Endothelial cell of umbilical vein (primary cell): ENCODE measurements at places on chromosomes 11 and 22. TPM values are rescaled to one million over a fixed set of nuclear protein-coding genes. Genes with fewer than 3 reads are reported as not detected.

- no peaks in the 10 kb centered on the region for H3K27me3 ChIP-seq
- DNase-seq: no peak
- no peak overlapping the region for H3K27ac ChIP-seq
Observed at GRCh38 chr11:78217650-78218541, 29.2 kb downstream of the USP35 start.

Gene SLN
- polyA plus RNA-seq: 0.25 TPM in 1 of 2 replicates, not detected in the other

- H3K4me3 ChIP-seq: no peak overlapping the region
- H3K4me1 ChIP-seq: no peaks in the 10 kb centered on the region
- DNase-seq: no peak
- no peaks in the 10 kb centered on the region for H3K27me3 ChIP-seq
Observed at GRCh38 chr11:56522008-56522407, 21.0 kb downstream of the OR5M11 start.

Gene CABP4
- polyA plus RNA-seq: 2.4 and 2.6 TPM in 2 replicates

GRCh38 chr22:27613099-27614005 lies 188.2 kb downstream of the MN1 start:
- H3K4me3 ChIP-seq: no peak overlapping the region
- H3K36me3 ChIP-seq: no peaks in the 10 kb centered on the region
- H3K27me3 ChIP-seq: peaks cover 25% of the 10 kb centered on the region
- no peak for DNase-seq
- no peak overlapping the region for H3K27ac ChIP-seq
- H3K4me1 ChIP-seq: no peaks in the 10 kb centered on the region

- no peak for DNase-seq
- no peaks in the 10 kb centered on the region for H3K36me3 ChIP-seq
- no peaks in the 10 kb centered on the region for H3K27me3 ChIP-seq
- peak overlapping the region; percentile 98 for H3K27ac ChIP-seq
- peaks cover 40% of the 10 kb centered on the region for H3K4me1 ChIP-seq
- no peak overlapping the region for H3K4me3 ChIP-seq
Observed at GRCh38 chr11:44570411-44571155, 5.1 kb downstream of the CD82 start.

DNA sequence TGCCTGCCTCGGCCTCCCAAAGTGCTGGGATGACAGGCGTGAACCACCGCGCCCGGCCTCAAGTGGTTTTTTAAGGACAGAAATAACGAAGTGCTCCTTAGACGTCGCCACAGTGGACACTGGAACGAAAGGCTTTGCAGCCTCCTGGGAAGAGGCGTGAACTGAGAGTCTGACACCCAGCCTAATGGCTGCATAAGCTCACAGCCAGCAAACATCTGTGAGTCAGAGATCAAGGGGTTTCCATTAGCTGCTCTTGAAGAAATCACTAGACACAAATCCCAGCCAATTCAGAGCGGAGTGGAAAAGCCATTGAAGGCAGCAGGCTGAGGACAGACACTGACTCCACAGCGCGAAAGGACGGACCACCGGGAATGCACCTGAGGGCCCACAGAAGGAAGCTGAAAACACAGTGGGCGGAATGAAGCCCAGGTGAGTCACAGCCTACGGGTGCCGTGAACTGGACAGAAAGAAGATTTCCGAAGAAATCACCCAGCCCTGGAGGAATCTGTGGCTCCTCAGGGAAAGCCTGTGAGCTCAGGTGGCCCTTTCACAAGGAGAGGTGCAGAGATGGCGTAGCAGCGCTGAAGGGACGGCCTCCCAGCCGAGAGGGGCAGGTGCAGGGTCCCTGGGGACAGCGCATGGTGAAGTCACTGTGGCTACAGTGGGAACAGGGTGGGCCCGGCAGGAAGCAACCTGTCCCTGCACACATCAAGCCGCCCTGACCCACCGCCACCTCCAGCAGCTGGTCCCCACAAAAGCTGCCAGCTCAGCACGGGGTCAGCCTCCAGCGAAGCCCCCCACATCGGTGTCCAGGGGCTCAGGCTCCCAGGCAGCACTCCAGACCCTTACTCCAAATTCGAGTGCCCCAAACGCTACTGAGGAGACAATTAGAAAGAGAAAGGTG lies 11.6 kb downstream of the LMNTD2 start:
- H3K27ac ChIP-seq: no peak overlapping the region
- no peaks in the 10 kb centered on the region for H3K27me3 ChIP-seq
- no peak overlapping the region for H3K4me3 ChIP-seq
- no peak for DNase-seq

Gene OR8D1
- polyA plus RNA-seq: not detected in 2 replicates

GRCh38 chr11:74185285-74185684 lies 14.2 kb downstream of the PPME1 start:
- no peaks in the 10 kb centered on the region for H3K27me3 ChIP-seq
- H3K36me3 ChIP-seq: no peaks in the 10 kb centered on the region
- no peak for DNase-seq
- no peak overlapping the region for H3K4me3 ChIP-seq
- no peaks in the 10 kb centered on the region for H3K4me1 ChIP-seq

DNA sequence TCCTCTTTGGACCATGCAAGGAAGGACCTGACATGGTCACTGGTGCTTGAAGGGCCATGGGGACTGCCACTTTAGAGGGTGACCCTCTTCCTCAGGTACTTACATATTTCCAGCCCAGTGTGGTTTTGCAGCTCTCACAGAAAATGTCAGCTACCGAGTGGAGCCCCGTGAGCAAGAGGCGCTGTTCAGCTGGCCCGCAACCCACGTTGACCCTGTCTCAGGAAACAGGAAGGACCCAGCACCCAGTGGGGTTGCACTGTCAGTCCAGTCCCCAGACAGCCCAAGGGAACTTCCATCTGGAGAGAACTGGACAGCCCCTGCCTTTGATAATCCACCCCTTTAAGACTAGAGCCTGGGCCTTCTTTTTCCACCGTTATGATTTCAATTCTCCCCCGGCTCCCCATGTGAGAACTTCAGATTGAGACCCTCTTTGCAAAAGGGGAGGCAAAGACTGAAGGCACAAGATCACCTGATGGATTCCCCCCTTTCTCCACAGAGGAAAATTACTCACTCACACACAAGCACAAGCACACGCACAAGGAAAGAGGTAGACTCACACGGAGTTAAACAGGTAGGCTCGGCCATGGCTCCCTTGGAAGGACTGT lies 3.4 kb downstream of the YPEL4 start:
- DNase-seq: no peak
- no peak overlapping the region for H3K4me3 ChIP-seq
- H3K27me3 ChIP-seq: peaks cover 50% of the 10 kb centered on the region
- no peak overlapping the region for H3K27ac ChIP-seq

- H3K36me3 ChIP-seq: no peaks in the 10 kb centered on the region
- DNase-seq: no peak
- H3K27ac ChIP-seq: no peak overlapping the region
Observed at GRCh38 chr11:113147249-113147648, 167.1 kb upstream of the TTC12 start.
